ENCODE measurements at places on chromosomes 4 and X. TPM values are rescaled to one million over a fixed set of nuclear protein-coding genes. Genes with fewer than 3 reads are reported as not detected.

The PLP1 gene
- not detected for total RNA-seq

The BEX1 gene
- total RNA-seq: 0.54 TPM

The RNF128 gene
- total RNA-seq: 2.8 TPM

The CENPE gene
- total RNA-seq: 23.6 TPM

All from foreskin keratinocyte (primary cell).